ENCODE measurements at places on chromosomes 1 and 21. TPM values are rescaled to one million over a fixed set of nuclear protein-coding genes. Genes with fewer than 3 reads are reported as not detected.

The C1orf87 gene
- total RNA-seq = not detected

The FCRL1 gene
- not detected for total RNA-seq

The ZNF683 gene
- total RNA-seq = not detected

The S100A5 gene
- total RNA-seq = 0.93 TPM

The PPIAL4G gene
- total RNA-seq = 5.2 TPM

The FCGR3A gene
- 2.1 TPM for total RNA-seq

The OR2T33 gene
- total RNA-seq = not detected

The KRTAP7-1 gene
- not detected for total RNA-seq

The IRF6 gene
- 0.50 TPM for total RNA-seq

The LRRC53 gene
- total RNA-seq = not detected

The POLR3C gene
- 44.8 TPM for total RNA-seq

The ILDR2 gene
- 0.25 TPM for total RNA-seq

The TNNI3K gene
- total RNA-seq = not detected
